ENCODE measurements at places on chromosomes 3 and 15.

DNA sequence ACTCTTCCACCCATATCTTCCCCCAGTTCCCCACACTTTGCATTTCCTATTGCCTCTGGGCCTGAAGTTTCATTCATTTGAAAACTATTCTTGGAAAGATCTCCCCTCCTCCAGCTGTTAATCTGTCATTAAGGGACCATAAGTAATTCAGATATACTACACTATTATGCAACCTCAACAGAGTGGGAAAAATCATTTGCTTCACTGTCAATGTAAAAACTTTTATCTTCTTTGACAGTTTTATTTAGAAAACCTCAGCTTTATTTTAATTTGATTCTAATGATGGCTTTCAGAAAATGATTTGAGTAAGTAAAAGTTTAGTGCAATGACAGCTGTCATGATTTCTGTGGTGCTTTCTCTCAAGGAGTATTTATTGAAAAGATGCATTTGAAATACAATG is 435.3 kb upstream of the KCNMB2 start:
- no peak for DNase-seq

GRCh38 chr3:46141813-46142212 is 66.3 kb downstream of the CCR1 start:
- no peak for DNase-seq

DNA sequence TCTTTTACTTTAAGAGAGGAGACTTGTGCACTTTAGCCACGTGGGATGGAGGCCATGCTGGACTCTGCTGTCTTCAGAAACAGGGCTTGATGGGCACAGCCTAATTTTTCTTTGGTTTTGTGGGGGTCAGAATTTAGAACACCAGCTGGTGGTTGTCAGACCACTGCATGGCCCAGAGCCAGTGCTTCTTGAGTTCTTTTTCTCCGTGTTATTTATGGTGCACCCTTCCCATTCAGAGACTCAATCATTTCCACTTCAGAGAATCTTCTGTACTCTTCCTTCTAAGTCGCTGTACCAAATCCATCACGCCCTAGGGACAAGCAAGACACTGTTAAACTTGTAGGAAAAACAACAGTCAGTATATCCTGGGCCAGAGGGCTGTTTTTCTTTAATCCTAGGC is 20.1 kb downstream of the PRR23A start:
- DNase-seq, result no peak

DNA sequence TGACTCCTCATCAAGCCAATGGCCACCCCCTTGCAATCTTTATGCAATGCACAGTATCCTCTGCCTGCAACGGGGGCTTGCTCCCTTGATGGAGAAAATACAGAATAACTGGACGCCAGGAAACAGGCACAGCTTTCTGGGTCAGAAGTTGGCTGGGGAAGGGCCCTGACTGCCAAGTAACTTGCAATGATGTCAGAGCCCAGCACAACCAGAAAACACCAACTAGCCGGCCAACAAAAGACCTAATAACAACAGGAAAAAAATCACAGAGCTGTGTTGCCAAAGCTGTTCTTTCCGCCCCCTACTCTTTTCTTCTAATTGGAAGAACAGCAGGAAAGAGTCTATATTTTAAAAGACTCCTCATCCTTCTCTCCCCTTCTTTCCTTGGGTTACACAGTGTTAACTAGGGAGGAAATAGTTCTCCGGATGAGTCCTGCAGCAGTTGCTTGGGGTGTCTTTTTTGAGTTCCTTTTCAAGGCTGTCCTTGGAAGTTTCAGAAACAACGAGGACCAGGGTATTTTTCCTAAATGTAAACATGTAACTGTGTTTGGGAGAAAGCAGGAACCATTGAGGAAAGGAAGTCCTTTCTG is 1.4 kb upstream of the SEMA6D start:
- no peak for DNase-seq

- no peak for DNase-seq
Measured at GRCh38 chr15:64687688-64688087, 87.7 kb downstream of the RBPMS2 start.

DNA sequence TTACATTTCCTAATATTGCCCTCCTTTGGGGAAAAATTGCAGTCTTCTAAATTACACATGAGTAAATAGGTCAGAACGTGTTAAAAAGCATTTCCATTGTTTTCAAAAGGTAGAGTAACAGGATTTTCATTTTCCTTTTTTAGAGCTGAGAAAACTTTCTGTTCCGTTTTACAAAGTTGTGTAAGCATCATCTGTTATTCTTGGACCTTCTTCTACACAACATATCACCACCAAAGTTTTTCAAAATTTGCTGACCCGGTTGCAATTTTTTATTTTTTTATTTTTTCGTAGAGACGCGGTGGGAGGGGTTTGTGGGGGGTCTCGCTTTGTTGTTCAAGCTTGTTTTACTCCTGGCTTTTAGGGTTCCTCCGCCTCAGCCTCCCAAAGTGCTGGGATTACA is 1.1 kb downstream of the CCDC39 start:
- no peak for DNase-seq

GRCh38 chr3:149592758-149593240 is 65.0 kb downstream of the WWTR1 start:
- DNase-seq, result no peak

DNA sequence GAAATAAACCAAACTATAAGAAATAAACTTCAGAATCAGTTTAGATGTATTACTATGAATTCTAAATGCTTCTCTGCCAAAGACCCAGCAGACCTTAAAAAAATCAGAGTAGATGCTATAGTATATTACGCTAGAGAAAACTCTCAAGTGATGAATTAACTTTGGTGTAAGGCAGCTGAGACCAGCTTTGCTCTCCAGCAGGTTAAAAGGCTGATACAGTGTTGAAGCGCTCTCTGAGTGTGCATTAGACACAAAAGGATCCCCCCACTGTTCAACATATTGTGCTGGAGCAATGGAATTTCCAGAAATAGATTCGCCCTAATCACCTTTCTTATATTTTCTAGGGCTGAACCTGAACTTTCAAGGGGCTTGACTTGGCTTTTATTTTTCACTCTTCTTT is 190.0 kb downstream of the EFHB start:
- DNase-seq, result no peak

- no peak for DNase-seq
Measured at GRCh38 chr3:33256249-33256648, 21.0 kb upstream of the FBXL2 start.

GRCh38 chr3:135456108-135456790 is 509.3 kb upstream of the PPP2R3A start:
- DNase-seq, result no peak

All from activated CD4-positive, alpha-beta T cell treated with anti-CD3 and anti-CD28 coated beads for 1 hour (primary cell).